ENCODE measurements at places on chromosomes 7 and 10.
A peak's percentile ranks its signal among the peaks of the same experiment; 100 is the strongest.

DNA sequence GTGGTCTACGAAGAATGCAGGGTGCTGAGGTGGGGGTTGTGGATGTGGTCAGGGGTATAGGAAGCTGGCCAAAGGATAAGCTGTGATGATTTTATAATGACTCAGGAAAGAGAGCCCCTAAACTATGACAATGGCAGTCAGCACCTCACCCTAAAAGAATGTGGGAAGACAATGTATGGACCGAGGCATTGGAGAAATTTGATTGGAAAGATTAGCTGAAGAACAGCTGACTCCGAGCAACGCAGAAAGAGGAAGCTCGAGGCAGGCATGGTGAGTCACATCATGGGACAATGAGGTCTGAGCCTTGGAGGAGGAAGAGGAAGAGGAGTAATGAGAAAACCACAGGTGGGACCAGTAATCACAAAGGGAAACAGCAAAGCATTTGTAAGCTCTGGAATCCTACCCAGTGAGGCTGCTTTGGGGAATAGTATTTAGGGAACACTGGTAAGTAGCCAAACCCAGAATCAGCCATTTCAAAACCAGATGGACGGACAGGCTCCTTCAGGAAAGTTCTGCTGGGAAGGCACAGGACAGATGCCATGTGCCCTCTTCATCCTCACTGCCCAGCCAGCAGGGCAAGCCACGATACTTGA, 295.4 kb downstream of the PRPF18 start:
- DNase-seq: peak; percentile 88

DNA sequence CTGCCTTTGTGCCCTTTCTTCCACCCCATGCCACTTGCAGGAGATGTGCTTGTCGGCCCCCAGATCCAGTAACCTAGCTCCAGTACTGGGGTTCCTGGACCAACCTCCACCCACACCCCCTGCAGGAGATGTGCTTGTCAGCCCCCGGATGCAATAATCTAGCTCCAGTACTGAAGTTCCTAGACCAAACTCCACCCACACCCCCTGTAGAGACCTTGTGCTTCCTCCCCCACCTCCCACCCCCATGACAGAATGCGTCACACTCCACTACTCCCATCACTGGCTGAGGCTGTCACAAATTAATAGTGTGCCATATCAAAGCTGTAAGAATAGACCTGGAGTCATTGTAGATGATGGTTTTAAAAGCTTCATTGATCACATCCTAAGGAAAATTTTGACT, 185.0 kb downstream of the BICC1 start:
- peak; percentile 46 for DNase-seq

DNA sequence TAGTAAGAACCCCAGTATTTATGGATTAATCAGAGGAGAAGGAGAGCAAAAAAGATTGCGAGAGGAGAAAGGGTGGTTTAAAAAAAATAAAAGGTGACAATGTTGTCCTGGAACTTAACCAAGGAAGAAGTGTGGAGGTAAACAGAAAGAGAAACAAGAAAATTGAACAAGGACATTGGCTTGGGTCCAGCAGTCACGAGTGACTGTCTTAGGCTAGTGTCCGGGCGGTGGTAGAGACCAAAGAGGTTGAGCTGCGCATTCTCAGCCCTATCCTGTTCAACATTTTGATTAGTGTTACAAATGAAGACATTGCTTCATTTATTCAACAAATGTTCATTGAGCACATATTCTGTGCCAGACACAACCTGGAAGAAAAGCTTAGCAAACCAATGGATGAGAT, 329.9 kb downstream of the FGFR2 start:
- no peak for DNase-seq

- peak; percentile 17 for DNase-seq
Observed at GRCh38 chr7:151900986-151901621, 24.2 kb upstream of the PRKAG2 start.

DNA sequence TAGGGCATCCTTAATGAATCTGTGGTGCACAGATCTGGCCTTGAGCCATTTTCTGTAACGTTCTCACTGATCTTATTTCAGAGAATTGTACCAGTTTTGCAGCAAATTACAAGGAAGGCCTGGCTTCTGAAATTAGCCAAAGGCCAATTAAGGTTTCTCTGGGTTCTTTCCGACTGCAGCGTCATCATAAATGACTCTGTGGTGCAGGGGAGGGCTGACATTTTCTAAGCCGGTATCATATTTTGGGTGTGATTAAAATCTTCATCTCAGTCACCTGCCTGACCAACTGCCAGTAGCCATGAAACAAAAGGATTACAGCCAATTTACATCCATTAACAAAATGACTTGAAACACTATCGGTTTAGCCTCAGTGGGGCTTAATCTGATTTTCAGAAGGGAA, 363.7 kb downstream of the ADRA2A start:
- no peak for DNase-seq

DNA sequence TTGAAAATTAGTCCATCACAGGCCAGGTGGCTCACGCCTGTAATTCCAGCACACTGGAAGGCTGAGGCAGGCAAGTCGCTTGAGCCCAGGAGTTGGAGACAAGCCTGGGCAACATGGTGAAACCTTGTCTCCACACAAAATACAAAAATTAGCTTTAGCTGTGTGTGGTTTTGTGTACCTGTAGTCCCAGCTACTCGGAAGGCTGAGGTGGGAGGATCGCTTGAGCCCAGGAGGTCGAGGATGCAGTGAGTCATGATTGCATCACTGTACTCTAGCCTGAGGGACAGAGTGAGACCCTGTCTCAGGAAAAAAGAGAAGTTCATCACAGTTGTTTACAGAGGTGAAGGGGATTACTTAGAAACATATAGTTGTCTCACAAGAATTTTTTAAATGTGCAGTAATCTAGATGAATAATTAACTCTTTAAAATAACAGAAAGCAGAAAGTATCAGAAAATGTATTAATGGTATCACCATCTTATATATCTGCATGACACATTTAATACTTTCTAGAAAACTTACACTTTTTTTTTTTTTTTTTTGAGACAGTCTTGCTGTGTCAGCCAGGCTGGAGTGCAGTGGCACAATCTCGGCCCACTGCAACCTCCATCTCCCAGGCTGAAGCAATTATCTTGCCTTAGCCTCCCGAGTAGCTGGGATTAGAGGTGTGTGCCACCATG, 8.9 kb downstream of the LCOR start:
- DNase-seq: peak; percentile 59

GRCh38 chr10:69045441-69046300, 42.2 kb upstream of the SRGN start:
- DNase-seq: peak; percentile 81

DNA sequence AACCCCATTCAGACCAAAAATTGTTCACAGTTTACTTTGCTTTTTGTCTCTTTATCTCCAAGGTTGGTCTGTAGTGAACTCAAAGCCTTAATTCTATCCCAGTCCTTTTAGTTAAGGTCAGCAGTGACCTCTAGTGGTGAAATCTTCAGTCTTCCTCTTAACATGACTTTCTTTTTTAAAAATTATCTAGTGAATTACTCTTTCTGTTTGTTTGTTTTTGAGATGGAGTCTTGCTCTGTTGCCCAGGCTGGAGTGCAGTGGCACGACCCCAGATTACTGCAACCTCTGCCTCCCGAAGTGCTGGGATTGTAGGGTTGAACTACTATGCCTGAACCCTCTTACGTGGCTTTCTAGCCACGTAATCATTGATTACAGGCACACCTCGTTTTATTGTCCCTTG, 25.0 kb downstream of the ZNF487 start:
- peak; percentile 94 for DNase-seq

DNA sequence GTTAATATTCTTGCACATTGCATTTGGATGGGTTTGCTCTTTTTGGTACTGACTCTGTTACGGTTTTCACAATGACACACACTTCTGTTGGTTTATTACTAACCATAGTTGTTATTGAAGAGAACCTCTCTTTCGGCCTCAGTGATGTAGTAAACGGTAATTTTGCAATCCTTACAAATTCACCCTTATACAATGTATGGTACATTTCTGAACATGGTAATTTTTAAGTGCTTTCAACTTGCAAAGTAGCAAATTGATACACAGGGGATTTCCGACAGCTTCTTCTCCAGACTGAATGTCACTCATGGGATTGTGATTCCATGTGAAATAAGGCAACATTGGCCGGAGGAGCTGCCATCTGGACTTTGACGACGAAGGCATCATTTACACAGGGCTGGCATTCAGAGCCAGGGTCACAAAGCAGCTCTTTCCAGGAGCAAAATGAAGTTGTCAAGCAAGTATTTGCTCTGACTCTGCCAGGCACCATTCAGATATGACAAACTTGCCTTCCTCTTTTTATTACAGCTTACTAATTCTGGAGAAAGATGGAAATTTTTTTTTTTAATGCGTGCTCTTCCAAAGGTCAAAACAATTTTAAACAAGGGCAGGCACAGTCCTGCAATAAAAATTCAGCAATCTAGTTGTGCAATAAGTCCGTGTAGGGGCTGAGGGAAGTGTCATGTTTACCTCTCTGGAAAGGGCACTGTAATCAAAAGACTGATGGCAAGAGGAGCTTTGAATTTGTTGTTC, 711.5 kb upstream of the C7orf33 start:
- DNase-seq: no peak
